Astrocyte of the spinal cord (primary cell): ENCODE measurements at places on chromosomes 4 and X.

GRCh38 chr4:150079081-150079581 is 886 bp downstream of the DCLK2 start:
- DNase-seq: peak; percentile 43

- no peak for DNase-seq
Observed at GRCh38 chr4:189420572-189420971, 520.1 kb upstream of the FRG1 start.

DNA sequence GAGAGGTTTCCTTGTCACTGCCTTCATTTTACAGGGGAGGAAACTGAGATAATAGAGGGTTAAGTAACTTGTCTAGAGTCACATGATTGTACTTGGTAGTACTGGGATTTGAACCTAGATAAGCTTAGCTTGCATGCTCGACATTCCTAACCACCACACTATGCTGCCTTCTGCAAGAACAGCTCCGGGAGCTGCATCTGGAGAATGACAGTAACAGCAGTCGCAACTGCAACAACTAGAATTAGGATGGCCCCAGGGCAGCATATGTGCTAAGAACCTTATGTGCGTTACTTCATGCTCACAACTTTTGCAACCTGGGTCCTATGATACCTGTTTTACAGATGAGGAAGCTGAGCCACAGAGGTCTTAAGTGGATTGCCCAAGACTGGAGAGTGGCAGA is 89.5 kb upstream of the LCORL start:
- DNase-seq: no peak

DNA sequence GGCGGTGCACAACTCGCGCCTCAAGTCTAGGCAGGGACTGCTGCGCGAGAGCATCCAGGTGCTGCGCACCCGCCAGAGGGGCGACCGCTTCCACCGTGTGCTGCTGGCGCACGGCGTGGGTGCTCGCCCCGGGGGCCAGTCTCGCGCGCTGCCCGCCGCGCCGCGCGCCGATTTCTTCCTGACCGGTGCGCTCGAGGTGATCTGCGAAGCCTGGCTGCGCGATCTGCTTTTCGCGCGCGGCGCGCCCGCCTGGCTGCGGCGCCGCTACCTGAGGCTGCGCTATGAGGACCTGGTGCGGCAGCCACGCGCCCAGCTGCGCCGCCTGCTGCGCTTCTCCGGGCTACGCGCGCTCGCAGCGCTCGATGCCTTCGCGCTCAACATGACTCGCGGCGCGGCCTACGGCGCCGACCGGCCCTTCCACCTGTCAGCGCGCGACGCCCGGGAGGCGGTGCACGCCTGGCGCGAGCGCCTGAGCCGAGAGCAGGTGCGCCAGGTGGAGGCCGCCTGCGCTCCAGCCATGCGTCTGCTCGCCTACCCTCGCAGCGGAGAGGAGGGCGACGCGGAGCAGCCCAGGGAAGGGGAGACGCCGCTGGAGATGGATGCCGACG is 1.3 kb downstream of the CHST7 start:
- no peak for DNase-seq

DNA sequence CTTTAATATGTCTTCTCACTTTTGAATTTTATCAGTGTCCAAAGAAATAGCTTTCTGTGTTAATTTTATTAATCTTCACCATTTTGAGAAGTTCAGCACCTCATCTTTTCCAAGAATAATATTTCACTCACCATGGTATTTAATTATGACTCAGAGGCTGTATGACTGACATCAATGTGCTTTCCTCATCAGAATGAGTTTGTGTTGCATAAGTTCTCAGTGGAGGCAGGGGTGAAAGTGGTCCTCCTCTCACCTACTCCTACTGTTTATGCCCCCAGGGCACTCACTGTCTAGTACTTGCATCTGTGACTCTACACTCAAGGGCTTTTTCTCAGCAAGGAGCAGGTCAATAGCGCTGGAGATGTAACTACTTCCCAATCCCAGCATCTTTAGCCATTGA is 905.3 kb upstream of the INTU start:
- DNase-seq: peak; percentile 36

- DNase-seq: no peak
Observed at GRCh38 chrX:67289055-67289499, 254.7 kb upstream of the AR start.

- no peak for DNase-seq
Observed at GRCh38 chr4:184167576-184167975, 50.1 kb downstream of the ENPP6 start.

DNA sequence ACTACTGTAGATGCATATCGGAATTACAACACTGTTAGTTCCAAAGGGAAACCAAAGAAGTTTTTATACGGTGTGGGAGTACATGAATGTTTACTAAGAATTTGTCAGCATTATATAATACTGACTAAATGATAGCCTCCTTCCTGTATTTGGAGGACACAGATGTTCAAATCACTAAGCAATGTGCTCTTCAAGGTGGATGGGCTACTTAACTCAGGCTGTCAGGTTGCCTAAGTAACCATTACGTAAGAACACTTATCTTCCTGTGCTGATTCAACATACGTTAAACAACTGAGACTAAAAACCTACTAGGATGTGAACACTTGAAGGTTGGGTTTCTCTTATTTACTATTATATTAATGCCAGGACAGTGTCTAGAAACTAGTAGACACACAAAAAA is 81.9 kb upstream of the HPGD start:
- peak; percentile 19 for DNase-seq

DNA sequence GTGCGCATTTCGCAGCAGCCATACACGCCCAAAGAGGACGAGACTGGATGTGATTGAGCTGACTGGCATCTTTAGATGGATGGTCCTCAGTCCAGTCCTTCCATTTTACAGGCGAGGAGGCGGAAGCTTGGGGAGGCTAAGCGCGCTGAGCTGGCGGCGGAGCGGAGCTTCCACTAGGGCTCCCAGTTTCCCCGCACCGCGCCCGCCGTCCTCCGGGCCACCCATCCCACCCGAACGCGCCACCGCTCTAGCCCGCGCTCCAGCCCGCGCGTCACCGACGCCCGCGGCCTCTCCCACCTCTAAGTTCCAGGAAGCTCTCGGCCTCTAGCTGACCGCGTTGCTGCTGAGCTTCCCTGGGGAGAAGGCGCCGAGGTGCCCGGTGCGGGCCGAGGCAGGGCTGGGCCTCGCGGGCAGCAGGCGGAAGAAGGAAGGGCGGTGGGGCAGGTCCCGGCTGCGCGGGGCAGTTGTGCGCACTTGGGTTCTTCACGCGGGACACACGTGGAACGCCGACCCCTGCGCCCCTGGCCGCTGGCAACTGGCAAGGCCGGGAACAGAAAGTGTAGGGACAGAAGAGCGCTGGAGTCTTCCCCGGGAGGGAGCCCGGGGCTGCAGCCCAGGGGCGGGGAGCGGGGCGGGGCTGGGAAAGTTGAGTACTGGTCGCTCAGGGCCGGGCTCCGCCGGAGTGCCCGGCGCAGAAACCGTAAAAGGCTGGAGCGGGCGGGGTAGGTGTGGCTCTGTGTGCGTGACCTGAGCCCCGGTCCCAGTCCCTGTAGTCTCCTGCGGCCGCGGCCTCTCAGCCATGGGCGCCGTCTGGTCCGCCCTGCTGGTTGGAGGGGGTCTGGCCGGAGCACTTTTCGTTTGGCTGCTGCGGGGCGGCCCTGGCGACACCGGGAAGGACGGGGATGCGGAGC is at the start of gene STBD1:
STBD1 (plus strand) TSS at position 763 of the 911 bp plus-strand sequence; CDS start at position 800, 37 bp downstream.
- peak; percentile 74 for DNase-seq

DNA sequence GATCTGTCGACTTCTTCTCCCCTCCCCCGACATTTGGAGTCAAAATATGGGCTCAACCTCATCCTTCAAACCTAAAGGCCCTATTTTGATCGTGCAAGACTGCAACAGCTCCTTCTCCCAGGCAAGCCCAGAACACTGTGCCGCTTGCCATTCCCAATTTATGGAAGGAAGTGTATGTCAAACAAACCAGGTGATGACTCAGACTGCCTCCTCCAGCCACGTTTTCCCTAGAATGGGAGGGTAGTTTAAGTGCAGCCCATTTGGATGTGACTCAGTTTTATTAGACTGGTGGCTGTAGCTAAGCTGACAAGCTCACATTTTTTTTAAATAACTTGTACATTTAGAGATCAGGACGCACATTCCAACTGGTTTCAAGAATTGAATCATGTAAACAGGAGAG is 570.4 kb upstream of the DIPK2B start:
- DNase-seq: peak; percentile 91

- DNase-seq: no peak
Observed at GRCh38 chr4:150318527-150318926, 240.3 kb downstream of the DCLK2 start.

DNA sequence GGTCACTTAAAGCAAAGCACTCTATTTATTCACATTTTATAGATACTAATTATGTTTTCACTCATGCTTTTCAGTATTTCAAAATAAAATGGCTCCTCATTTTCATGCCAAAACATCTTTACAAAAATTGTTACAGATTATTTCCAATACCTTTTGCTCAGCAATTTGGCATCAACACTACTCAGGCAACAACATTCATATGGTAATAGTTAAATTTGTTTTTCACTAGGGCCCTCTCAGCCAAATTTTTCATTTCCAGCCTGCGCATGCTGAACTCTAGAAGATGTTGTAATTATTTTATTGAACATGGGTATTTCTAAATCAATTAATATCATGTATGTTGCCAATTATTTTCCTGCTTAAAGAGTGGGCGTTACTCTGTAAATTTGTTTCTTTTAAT is 225.6 kb downstream of the ANTXR2 start:
- no peak for DNase-seq

DNA sequence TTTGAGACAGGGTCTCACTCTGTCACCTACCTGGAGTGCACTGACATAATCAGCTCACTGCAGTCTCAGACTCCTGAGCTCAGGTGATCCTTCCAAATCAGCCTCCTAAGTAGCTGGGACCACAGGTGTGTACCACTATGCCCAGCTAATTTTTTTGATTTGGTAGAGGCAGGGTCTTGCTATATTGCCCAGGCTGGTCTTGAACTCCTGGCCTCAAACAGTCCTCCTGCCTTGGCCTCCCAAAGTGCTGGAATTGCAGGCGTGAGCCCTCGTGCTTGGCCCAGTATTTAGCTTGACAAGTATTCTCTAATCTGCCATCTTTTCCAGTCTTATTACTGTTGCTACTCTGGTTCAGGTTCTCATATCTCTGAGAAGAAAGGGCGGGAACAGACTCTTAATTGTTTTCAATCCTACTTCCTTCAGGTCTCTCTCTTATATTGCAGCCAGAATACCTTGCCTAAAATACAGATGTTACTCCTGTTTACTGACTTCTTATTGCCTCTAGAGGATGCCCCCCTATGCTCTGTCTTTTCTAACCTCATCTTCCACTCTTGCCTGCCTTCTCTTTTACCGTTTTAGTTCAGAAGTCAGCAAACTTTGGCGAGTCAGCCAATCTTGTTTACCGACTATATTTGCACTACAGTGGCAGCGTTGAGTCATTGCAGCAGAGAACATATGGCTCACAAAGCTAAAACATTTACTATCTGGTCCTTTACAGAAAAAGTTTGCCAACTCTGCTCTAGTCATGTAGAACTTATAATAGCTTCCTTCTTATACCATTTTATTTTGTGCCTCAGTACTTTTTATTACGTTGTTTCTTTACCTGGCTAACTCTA is 19.0 kb downstream of the MRPL1 start:
- DNase-seq: peak; percentile 15

- no peak for DNase-seq
Observed at GRCh38 chr4:105661028-105661427, 47.5 kb downstream of the INTS12 start.

GRCh38 chr4:168771251-168771650 is 238.8 kb downstream of the CBR4 start:
- DNase-seq: no peak

DNA sequence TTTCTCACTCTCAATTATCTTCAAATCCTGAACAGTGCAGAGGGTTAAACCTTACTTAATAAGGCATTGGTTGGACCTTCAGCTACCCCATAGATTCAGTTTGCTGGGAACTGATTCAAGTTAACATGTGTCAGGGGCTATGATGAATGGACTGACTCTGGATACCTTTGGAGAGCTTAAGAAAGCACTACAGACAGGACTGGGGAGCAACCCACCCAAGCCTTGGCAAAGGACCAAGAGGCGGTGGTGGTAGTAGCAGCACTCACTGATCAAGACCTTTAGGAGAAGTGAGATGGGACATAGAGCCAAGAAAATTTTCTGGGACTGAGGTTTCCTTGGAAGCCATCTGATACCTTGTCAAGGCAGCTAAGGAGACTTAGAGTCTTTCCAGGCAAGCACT is 43.0 kb upstream of the TAPT1 start:
- no peak for DNase-seq

DNA sequence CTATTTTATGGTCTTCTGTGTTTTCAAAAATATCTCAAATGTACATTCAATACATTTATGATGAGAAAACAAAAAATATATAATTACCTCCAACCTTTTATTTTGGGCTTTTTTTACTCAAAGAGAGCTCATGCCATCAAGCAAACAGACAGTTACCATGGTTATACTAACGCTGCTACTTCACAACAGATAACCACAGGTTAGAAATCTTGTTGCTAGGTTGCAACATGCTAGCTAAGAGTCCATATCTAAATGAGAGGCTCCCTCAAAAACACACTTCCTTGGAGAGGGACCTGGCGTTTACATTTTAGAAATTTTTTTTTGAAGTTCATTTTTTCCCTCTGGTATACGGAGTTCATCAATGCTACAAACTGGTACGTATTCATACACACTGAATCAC is 44.3 kb downstream of the TBC1D9 start:
- no peak for DNase-seq

DNA sequence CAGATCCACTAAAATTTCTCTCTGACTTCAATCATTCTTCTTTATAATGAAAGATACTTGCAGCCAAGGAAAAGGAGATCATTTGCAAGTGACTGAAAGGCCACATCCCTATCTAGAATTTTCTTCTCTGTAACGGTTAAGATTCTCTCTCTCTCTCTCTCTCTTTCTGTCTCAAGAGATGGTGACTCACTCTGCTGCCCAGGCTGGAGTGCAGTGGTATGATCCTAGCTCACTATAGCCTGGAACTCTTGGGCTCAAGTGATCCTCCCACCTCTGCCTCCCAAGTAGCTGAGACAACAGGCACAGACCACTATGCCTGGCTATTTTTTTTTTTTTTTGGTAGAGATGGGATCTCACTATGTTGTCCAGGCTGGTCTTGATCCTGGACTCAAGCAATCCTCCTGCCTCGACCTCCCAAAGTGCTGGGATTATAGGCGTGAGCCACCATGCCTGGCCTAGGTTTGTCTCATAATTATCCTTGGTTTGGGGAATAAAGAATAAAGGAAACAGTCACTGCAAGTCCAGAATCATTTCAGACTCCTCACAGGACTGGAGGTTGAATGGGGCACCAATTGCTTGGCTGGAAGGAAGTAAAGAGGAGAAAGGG is 33.3 kb upstream of the GALNT7 start:
- DNase-seq: peak; percentile 34

GRCh38 chr4:158299459-158300007 is 89.2 kb downstream of the TMEM144 start:
- no peak for DNase-seq

DNA sequence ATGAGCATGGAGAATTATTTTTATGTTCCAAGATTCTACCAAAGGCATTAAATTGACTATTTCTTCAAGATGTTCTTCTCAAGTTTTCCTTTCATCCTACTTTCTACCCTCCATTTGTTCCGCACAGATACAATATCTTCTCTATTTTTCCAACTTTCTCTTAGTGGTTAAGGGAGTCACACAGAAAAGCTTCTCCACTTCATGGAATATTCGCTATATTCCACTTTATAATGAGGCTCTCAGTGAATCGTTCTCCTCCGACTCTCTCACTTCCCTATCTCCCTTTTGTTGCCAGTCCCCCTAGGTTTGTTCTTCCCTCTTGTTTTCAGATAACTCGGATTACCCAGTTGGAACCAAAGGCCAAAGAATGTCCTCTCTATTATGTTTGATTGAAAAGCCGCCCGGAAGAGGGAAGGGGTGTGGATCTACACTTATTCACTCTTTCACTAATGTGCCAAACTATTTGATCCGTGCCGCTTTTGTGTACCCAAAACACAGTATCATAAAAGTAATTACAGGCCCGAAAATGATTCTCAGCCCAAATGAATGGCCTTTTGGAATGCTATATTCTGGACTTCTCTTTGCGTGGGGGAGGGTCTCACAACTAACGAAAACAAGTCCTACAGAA is 1.2 kb downstream of the SH3D19 start:
- peak; percentile 21 for DNase-seq
